HFF-Myc (cell line): ENCODE measurements at places on chromosomes 7 and 10.
A peak's percentile ranks its signal among the peaks of the same experiment; 100 is the strongest.

- DNase-seq = no peak
Measured at GRCh38 chr7:138066954-138067394, 9.3 kb upstream of the AKR1D1 start.

DNA sequence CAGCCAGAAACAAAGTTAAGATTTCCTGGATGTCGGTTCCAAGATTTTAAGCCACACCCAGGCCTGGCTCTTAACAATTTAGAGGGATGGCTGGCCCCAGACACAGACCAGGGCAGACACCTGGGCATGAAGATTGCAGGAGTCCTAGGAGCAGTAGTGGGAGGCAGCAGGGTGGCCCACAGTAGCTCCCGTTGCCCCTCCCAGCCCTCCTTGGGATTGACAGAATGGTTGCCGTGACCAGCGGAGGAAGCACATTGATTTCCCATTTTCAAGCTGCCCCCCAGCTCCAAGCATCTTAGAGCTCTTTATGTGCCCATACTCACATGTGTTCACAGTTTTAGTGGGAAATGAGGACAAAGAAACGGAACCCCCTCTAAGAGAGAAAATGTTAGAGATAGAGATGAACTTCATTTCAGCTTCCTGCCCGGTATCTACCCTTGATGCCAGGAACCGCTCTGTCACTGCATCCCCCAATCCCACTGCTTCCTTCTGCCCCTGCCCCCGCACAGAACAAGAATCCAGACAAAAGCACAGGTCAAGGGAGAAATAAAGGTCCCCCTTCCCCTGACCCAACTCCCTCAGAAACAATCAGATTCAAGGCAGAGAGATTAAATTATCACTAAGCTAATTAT lies 101.1 kb downstream of the PLXNA4 start:
- no peak for DNase-seq

GRCh38 chr7:74271742-74272141 lies 17.5 kb upstream of the CLIP2 start:
- no peak for DNase-seq

- DNase-seq = no peak
Measured at GRCh38 chr7:37545619-37546534, 97.2 kb upstream of the ELMO1 start.

DNA sequence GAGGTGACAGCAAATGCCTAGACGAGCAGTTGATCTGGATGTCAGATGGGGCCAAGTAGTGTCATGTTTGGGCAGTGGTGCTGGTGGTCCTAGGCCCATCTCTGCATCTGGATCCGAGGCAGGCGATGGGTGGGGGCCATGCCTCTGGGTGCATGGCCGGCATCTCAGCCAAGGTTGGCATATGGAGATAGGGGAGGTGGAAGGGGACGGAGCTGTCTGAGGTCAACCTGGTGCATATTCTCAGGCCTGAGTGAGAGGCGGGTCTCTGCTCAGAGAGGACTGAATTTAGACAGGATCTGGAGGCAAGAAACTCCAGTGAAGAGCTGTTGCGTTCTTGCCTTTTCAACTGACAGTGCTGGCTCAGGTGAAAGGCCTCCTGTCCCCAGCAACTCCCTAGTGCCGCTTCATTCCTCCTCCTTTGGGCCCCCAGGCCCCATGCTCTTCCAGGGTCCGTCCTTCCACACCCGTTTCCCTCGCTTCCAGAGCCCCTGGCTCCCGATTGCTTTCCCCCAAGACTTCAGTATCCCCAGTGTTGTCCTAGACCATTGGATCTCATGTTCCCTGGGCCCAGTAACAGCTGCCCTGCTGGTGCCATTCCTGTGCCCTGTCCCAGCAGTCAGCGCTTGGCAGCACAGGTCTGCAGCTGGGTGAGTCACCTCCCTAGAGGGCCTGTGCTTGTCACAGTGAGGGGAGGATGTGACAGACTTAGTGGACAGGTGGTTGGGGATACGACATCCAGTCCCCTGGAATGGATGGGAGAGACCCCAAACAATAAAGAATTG lies 32.6 kb downstream of the GBX1 start:
- no peak for DNase-seq

GRCh38 chr10:35822316-35822715 lies 180.2 kb upstream of the FZD8 start:
- peak; percentile 3 for DNase-seq

DNA sequence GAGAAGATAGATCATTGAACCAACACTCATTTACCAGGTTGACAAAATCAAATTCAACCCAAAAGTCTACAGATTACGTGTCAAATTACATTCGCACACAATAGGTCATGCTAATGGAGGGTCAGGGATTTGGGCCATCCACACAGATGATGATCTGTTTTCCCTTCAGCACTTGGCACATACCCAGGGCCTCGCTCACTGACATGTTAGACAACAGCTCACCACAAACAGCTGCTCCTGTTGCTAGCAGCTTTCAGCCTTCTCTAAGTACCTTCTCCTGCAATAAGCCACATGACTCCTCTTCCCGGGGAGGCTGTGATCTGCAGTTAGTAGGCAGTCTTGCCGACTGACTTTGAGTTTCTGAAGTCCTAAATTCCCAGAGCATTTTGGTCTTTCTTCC lies 18.4 kb downstream of the NKX2-3 start:
- peak; percentile 55 for DNase-seq

DNA sequence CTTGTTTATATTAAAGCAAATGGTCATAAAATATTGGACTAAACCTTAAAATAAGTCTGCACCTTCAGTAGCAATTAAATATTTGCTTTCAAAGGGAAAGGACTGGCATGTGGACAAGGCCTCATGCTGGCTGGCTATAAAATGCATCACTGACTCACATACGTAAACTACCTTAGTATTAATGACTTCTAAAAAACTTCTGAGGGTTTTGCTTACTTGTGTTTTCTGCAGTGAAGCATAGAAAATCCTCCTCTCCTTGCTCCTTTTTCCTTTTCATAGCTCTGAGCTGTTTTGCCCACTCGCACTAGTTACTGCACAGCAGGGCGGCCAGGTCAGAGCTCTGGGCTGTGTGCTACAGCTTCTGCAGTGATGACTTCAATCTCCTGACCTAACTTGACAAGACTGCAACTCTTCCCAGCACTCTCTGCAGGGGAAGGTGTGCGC lies 82.3 kb downstream of the CUL2 start:
- no peak for DNase-seq

DNA sequence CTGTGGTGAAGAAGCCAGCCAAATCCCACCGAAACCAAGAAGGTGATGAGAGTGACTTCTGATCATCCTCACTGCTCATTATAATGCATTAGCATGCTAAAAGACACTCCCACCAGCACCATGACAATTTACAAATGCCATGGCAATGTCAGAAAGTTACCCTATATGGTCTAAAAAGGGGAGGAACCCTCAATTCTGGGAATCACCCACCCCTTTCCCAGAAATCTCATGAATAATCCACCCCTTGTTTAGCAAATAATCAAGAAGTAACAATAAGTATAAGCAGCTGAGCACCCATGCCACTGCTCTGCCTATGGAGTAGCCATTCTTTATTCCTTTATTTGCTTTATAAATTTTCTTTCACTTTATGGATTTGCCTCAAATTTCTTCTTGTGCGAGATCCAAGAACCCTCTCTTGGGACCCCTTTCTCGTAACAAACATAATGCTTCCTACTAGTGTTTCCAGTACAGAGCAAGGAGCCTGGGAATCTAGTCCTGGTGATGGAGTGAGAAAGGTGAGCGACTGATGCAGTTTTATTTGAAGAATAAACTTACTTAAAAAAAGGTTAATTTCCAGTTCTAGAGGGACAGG lies 18.4 kb upstream of the EXOC6 start:
- DNase-seq = no peak

DNA sequence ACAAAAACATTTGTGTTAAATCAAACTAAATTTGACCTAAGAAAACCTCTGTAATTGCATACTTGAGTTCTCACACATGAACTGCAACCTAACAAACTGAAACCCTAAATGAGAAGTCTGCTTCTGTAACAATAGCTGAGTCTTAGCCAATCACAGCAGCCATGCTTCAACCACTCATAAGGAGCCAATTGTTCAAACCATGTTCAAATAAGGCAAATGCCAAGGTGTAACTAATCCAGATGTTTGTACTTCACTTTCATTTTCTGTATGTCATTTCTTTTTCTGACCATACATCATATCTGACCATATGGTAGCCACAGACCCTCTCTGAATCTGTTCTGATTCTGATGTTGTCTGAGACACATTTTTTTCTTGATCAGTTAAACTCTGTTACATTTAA lies 47.5 kb upstream of the ANTXRL start:
- DNase-seq = no peak

- no peak for DNase-seq
Measured at GRCh38 chr10:132006966-132007365, 25.2 kb upstream of the BNIP3 start.

- DNase-seq = no peak
Measured at GRCh38 chr10:21638681-21639080, 104.6 kb downstream of the MLLT10 start.

GRCh38 chr10:45386657-45387056 lies 12.6 kb downstream of the ALOX5 start:
- no peak for DNase-seq

GRCh38 chr7:26147030-26147429 lies 5.0 kb upstream of the NFE2L3 start:
- DNase-seq = no peak

- no peak for DNase-seq
Measured at GRCh38 chr10:129170812-129171211, 296.2 kb upstream of the MGMT start.

DNA sequence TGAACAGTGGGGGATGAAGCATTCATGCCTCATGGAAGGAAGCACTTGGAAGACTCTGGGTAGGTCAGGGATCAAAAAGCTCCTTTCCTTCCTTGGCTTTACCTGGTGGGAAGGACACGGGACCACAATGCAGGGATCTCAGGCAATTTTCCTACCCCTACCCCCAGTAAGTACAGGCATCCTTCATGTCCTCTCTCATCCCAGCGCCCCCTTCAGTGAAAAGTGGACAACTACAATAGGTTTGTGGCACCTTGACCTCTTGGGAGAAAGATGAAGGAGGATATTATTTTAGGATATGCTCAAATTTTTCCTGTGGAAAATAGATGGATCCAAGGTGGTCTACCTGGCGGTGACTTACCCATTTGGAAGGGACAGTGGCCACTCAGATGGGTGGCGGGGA lies 16.5 kb downstream of the AFAP1L2 start:
- DNase-seq = no peak

GRCh38 chr10:68121852-68122251 lies 12.6 kb downstream of the MYPN start:
- no peak for DNase-seq

- DNase-seq = no peak
Measured at GRCh38 chr7:87624628-87625027, 3.6 kb upstream of the RUNDC3B start.

DNA sequence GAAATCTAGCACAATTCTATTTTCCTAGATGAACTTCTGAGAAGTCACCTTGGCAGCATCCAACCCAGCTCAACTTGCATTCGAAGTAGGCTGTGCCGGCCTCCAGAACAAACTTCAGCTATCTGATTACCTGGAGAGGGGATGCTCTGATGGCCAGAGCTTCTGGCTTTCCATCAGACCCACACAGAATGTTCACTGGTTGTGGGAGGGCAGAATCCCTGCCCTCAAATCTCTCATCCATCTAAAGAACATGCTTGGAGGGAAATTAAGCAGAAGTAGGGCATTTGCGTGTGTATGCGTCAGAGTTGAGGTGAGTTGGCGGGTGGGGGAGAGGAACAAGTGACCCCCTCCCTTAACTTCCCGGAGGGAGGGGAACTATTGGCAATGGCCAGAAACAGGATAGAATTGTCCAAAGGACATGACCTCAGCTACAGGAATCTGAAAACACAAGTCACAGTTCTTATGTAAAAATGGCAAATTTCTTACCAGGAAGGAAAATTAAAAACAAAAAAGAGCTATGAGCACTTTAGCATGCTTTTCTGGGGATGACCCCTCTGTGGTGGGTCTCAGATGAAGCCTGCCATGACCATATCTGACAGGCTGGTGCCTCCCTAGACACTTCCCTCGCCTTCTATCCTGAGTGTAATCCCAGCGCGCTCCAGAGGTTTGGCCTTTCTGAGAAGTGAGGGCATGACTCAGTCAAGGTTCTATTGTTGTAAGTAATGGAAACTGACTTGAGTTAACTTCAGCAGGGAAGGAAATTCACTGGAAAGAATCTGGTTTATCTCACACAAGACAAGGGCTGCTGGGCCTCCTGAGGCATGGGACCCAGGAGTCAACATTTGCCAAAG lies 278.8 kb downstream of the RPS24 start:
- DNase-seq = no peak

GRCh38 chr7:12827920-12828319 lies 140.5 kb downstream of the ARL4A start:
- no peak for DNase-seq

- no peak for DNase-seq
Measured at GRCh38 chr10:3068201-3068967, 1.0 kb downstream of the PFKP start.

- no peak for DNase-seq
Measured at GRCh38 chr7:137578541-137578940, 235.0 kb upstream of the PTN start.

DNA sequence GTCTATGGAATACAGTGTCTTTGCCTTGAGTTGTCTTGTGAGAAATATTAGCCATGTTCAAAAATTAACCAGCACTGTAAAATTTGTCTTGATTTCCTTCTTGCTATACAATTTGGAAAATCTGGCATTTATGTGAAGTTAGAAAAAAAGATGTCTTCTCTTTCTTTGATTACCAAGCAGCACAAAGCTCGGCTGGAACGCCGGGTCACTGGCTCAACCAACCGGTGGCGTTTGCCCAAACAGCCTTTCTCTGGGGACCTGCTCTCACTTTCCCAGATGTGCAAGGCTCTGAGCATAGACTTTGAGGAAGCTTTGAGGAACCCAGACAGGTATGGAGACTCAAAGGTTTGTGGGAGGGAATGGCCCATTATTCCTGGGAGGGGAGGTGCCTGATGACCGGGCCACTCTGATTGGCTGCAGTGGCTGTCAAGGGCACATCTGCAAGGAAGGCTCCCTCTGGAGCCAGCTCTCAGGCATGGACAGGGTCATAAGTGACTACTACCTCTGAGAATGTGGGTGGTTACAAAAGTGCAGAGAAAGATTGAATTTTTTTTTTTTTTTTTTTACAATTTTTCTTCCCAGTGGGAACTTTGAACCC lies 5.6 kb downstream of the BTBD16 start:
- DNase-seq = no peak

DNA sequence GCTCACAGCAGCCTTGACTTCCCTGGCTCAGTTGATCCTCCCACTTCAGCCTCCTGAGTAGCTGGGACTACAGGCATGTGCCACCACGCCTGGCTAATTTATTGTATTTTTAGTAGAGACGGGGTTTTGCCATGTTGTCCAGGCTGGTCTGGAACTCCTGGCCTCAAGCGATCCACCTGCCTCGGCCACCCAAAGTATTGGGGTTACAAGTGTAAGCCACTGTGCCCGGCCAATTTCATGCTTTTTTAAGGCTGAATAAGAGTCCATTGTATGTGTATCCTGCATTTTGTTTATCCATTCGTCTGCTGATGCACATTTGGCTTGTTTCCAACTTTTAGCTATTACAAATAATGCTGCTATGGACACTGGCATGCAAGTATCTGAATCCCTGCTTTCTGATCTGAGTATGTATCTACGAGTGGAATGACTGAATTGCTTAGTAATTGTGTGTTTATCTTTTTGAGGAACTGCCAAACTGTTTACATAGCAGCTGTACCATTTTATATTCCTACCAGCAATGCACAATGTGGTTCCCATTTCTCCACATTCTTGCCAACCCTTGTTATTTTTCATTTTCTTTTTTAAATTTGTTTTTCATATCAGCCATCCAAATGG lies 37.3 kb upstream of the TPST1 start:
- DNase-seq = no peak

GRCh38 chr7:144936314-144936713 lies 100.5 kb upstream of the TPK1 start:
- DNase-seq = no peak
